GM04504 (cell line): ENCODE measurements at places on chromosomes 1 and 21.

DNA sequence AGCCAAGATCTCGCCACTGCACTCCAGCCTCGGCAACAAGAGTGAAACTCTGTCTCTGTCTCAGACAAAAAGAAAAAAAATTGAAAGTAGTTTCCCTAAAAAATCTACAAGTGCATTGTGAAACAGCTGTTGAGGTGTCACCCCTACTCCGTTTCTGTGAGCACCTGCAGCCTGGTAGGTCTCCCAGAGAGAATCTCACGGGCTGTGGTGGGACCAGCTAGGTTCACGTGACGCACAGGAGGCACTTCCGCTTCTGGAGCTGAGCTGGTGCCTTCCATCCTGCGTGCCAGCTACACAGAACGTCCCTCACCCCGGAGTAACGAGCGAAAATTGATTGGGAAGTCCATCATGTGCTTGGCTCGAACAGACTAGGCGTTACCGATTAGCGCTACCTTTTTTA lies 66.8 kb downstream of the COL24A1 start:
- DNase-seq = no peak

- DNase-seq = peak; percentile 62
Observed at GRCh38 chr1:178532392-178532791, 19.5 kb downstream of the TEX35 start.

- DNase-seq = no peak
Observed at GRCh38 chr1:237792726-237793125, 98.0 kb downstream of the ZP4 start.

DNA sequence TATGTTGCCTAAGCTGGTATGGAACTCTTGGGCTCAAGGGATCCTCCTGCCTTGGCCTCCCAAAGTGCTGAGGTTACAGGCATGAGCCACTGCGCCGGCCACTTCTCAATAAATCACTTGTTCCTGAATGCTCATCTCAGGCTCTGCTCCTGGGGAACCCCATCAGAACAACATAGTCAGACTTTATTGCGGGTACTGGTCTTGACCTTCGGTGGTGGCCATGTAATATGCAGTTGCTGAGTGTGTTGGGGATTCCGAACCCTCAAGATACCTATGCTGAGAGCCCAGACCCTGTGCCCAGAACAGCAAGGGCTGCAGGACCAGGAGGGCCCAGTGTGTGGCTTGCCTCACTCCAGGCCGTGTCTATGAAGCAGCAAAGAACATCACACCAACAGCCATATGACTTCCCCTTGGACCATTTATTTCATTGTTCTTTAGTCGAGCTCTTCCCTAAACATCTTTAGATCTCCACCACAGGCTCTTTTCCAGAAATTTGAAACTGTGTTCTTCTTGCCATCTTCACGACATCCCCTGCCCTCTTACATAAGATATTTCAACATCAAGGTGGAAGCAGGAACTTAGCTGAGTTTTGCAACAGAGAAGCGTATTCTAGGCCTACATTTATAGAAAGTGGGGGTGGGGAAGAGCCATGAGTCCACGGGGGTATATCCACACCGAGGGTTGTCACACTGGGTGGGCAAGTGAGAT lies 12.7 kb upstream of the SDHB start:
- DNase-seq = no peak

DNA sequence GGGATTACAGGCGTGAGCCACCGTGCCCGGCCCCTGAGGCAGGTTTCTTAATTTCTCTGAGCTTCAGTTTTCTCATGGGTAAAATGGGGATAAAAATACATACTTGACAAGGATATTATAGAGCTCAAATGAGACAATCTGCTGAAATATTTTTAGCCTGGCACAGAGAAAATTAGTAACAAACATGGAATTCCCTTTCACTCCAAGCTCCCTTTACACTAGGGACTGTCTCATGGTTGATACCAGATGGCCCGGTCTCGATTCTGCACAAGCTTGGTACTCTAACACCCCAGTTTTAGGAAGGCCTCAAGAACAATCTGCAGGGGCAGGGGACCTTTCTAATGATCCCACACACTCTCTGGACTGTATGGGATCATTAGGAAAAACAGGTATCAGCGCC lies 671.7 kb downstream of the SMYD3 start:
- DNase-seq = no peak
